Activated T-cell treated with anti-CD3 and anti-CD28 coated beads for 48 hours (primary cell): ENCODE measurements at places on chromosomes 5 and 9.

- DNase-seq = peak; percentile 40
Observed at GRCh38 chr9:107487521-107488374, 1.8 kb downstream of the KLF4 start.

DNA sequence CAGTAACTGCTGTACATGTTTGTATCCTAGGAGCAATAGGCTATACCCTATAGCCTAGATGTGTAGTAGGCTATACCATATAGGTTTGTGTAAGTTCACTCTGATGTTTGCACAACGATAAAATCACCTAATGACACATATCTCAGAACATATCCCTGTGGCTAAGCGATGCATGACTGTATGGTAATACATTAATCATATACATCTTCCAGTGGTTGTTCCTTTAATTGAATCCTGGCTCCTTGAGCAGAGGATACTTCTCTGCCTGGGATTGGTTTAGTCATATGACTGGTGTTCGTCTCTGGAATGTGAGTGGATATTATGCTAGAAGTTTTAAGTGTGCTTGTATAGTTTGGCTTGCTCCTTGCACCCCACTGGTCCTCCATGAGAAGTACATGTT, 425.8 kb downstream of the MAN2A1 start:
- no peak for DNase-seq

DNA sequence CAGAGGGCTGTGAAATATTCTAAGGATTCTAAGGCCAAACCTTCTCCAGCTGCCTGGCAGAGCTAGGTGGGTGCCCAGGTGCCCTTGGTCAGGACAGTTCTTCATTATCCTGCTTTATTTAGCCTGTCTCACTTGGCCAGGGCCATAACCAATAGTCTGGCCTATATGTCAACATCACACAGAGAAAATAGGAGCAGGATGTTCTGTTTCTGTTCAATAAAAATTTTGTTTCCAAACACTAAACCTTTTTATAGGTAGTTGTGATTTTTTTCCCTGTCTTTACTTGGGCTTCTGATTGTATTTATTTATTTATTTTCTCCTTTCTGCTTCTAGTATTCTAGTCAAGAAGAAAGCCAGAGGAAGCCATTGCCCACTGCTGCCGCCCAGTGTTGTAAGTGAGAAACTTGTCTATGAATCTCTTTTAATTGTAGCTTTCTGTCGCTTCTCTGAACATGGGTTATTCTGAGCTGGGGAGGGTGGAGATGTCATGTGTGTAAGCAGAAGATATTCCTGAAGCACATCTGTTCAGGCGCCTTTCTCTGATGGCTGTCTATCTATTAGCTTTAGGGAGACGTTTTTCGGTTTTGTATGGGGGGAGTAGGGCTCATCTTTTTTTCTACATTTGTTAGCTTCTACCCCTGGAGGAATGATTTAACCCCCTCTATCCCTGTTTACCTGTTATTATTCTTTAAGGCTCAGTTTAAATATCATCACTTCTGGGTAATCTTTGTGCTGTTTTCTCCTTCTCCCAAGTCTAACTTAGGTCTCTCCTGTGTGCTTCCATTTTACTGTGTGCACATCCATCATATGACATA, 97.1 kb downstream of the UNC13B start:
- peak; percentile 24 for DNase-seq

DNA sequence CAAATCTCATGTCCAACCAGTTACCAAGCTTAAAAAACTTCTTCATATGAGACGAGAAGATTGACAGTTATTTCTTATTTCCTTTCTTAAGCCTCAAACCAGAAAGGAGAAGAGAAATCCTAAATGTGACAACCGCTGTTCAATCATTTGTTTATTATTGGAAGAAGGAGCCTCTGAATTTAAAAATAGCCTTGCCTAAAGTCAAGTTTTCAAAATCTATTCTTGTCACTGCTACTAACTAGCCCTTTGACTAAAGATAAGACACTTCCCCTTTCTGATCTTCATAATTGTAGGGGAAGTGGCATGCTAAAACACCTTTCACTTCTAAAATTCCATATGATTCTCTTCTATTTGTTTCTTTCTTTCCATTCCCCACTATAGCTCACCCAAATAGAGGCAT, 106.2 kb upstream of the EMB start:
- DNase-seq = no peak

GRCh38 chr9:38284588-38285051, 107.9 kb upstream of the ALDH1B1 start:
- DNase-seq = no peak

DNA sequence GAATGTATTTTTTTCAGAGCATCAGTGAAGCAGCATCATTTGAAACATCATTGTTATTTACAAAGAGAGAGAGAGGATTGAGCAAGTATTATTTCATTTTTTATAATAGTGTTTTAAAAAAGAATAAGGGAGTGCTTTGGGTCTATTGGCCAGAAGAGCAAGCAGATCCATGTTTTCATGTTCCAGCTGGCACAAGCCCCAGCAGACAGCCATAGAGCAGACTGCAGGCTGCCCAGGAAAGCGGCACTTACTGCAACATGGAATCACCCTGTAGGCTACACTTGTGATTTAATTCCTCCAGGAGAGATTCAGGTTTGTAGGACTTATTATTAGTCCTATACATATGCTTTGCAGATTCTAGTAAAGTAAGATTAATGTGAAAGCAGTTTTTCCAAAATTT, 407.0 kb upstream of the GRAMD2B start:
- DNase-seq = no peak

DNA sequence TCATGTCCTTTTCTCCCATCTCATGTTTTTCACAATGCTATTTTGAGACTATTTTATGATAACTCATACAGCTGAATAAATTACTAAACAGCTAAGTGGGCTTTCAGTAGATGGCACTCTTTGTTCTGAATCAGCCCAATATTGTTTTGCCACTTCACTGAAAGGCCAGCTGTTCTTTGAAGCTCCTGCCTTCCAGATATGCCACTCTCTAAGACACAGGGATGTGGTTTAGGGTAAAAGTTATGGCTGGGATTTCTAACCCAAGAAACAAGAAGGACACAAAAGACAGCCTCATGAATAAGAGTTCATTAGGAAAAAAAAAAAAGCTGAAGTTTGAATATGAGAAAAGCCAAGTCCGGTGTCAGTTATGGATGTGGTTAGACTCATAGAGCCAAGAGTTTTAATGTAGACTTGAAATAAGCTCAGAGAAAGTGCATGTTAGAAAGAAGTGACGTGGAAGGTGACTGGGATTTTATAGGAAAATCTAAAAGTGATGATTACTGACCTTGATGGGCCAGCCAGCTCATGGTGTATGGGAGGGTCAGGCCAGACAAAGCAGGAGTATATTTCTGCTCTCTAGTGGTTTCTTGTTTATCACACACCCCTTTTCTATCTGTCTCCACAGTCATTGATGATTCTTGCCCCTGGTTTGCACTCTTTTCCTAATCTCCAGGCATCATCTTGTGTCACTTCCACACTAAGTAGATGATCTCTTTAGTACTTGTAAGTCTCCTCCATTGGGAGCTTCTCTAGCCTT, 488.5 kb downstream of the NR2F1-AS1 start:
- no peak for DNase-seq

DNA sequence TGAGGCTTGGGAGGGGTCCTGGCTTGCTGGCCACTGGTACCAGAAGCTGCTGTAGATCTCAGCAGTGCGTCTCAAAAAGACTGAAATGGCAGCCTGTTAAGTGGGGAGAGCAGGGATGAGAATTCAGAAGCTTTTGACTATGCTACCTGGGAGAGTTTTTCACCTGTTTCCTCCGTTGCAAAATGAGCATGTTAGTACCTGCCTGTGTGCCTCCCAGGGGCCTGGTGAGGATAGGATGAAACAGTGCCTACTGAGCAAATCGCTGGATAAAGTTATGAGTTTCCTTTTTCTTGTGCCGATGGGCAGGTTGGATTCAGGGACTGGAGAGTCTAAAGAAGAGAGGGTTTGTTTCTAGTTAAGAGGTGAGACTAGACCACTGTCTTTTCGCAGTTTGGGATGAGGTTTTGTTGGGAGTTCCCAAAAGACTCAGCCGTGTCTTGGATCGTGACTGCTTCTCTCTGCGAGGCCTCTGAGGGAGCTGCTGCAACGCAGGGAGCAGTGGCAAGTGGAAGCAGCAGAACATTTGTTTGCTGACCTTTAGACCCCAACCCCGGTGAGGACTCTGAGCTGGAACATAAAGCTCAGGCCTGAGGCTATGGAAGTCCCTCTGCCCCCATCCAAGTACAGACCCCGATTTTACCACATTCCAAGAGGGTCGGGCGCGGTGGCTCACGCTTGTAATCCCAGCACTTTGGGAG, 1.4 kb downstream of the RALGPS1 start:
- DNase-seq = no peak

DNA sequence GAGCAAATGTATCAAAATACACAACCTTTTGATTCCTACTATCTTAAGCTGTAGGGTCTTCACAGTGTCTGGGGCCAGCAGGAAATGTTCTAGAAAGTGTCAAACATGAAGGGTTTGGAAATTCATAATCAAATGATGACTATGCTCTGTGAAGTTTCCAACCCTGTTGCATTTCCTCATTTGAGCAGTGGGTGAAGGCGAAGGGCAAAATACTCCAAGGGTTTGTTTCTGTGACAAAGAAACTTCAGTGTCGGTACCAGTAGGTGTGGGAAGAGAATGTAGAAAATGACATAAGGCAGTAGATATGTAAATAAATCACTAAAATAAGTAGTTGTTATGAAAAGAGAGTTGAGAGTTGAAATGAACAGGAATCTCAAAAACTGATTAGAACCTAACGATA, 576 bp downstream of the ALDOB start:
- DNase-seq = no peak

- no peak for DNase-seq
Observed at GRCh38 chr5:145483212-145483611, 351.9 kb downstream of the PRELID2 start.

- DNase-seq = no peak
Observed at GRCh38 chr9:123657941-123658340, 272.0 kb downstream of the DENND1A start.

- DNase-seq = no peak
Observed at GRCh38 chr9:30630459-30630858, 1754.0 kb upstream of the ACO1 start.

- DNase-seq = no peak
Observed at GRCh38 chr5:164799391-164799790, 1294.0 kb downstream of the MAT2B start.

GRCh38 chr5:45578270-45578669, 117.9 kb downstream of the HCN1 start:
- no peak for DNase-seq

GRCh38 chr9:121499427-121500164, at the start of gene GGTA1:
Gene GGTA1, minus strand, starts transcription at chr9:121499844. Its CDS starts 31,922 bp downstream, at chr9:121467922.
- no peak for DNase-seq

DNA sequence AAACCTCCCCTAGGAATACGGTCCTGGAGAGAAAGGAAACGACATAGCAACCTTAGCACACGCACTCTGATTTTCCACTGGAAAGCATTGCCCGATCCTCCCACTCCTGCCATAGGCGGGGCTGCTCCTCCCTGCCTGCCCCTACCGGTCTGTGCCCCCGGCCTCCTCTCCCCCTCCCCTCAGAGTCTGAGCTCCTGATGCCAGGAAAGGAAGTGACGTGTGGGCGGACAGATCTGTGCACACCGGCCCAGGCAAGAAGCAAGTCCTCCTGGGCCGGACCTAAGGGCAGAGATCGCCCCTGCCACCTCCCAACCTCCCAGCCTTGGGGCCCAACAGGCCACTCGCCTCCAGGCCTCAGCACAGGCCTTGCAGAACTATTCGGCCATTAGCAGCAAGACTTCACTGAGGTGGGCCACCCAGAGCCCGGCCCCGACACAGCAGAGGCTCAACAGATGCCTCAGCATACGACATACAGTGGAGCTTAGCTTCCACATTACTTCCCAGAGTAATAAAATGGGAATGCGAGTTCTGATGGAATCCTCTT, 7.2 kb downstream of the NINJ1 start:
- DNase-seq = no peak

DNA sequence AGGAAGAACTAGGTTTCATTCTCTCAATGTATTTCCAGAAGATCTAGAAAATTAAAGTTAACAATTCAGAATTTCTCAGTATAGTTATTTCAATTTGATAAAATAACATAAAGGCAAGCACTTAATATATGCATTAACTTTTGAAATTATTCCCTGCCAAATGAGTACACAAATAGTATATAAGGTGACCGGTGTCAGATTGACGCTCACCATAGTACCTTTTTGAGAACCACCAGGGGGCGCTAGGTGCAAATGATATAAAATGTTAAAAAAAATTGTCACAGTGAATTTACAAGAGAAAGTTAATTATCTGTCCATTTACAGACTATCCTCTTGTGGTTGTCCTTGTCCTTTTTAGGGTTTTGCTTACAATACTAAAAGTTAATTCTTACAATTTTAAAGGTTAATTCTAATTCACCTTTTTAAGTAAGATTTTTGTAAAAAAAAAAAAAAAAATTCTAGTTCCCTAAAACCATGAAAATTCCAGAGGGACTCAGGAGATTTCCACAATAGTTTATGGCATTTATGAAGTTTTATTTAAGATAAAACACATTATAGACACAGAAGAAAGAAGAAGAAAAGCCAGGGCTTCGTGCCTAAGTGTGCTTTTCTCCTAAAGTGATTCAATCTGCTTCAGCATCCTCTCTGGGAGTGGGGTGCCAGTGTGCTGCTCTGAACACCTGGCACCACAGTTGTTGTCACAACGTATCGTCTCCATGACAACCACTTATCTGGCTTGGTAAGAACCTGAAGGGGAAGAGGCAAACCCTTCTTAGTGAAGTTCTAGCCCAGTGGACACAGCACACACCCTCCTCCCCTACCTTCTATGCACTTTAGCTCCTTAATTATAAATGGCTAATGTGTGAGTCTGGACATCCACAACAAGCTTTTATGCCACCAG, 1.7 kb downstream of the ADAMTS16 start:
- DNase-seq = peak; percentile 18

DNA sequence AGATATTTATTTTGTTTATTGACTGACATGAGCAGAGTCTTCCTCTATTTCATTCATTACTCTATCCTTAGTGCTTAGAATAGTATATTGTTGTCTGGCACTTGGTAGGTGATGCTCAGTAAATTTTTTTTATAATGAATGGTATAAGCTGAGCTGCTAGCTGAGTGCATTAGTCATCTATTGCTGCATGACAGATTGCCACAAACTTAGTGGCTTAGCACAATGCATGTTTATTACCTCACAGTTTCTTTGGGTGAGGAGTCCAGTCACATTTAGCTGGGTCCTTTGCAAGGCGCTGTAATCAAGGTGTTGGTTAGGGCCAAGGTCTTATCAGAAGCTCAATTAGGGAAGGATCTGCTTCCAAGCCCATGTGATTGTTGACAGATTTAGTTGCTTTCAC, 23.1 kb downstream of the SMAD5 start:
- no peak for DNase-seq
